ENCODE measurements at places on chromosomes 5 and 9. TPM values are rescaled to one million over a fixed set of nuclear protein-coding genes. Genes with fewer than 3 reads are reported as not detected.

DNA sequence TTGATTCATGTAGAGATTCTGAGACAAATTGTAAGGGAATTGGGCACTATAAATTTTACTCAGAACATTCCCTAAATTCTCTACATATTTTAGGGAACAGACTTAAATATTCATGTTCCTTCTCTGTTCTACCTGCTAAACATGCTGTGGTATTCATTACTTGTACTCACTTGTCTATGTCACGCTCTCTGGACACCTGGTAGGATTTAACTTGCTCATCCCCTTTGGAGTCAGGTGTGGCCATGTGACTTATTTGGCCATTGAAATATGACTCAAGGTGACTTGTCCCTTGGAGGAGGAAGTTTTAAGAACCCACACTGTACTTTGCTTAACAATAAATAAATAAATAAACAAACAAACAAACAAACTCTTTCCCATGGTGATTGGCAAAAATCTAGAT, 2258.8 kb upstream of the WWC1 start:
- no peak for DNase-seq

- DNase-seq = peak; percentile 43
Measured at GRCh38 chr9:109779711-109780452, at the start of gene PALM2AKAP2. Gene PALM2AKAP2 (plus strand): TSS chr9:109780198. CDS start chr9:109780489, 291 bp downstream.

- DNase-seq = no peak
Measured at GRCh38 chr5:157267025-157267424, 1.1 kb downstream of the CYFIP2 start.

DNA sequence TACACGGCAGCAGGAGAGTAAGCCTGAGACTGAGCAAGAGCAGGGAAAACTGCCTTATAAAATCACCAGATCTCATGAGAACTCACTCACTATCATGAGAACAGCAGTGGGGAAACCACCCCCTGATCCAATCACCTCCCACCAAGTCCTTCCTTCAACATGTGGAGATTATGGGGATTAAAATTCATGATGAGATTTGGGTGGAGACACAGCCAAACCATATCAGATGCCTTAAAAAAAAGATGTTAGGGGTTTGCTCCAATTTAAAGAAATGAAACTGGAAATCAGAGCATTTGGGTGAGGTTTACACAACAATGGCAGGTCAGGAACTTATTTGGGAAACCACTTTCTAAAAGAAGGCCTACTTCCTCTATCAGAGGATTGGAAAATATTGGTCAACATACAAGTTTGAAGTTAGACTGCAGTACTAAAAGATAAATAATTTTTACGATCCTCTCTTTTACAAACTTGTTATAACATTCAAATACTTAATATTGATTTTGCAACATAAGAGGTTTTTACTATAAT, 105.1 kb downstream of the FBN2 start:
- DNase-seq = no peak

DNA sequence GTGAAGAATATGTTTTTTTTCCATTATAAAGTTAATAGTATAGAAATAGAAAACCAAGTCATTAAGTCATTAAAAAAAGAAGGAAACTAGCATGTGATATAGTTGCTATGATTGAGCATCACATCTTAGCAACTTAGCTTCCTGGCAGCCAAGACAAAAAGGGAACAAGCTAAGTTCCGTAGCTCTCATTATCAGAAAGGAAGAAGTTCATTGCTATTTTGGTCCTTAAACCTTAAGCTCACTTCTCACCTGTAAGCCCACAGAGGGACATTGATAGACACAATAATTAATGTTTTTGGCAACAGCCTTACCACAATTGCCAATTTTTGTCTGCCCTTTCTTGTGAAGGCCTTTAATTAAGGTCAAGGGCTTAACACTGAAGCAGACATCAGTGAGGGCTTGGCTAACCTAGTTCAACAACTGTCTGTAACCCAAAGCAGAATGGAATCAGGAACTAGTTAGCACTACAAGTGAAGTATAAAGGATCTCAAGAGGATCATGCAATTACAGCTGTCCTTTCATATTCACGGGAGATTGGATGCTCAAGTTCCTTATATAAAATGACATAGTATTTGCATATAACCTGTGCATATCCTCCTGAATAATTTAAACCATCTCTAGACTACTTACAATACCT, 24.0 kb upstream of the KLF4 start:
- DNase-seq = no peak

Gene SLC1A1
- total RNA-seq = 86.0 TPM

Gene IL7R
- total RNA-seq = 1.5 TPM
